ENCODE measurements at places on chromosomes 2 and 18. TPM values are rescaled to one million over a fixed set of nuclear protein-coding genes. Genes with fewer than 3 reads are reported as not detected.

ALPP gene
- not detected for total RNA-seq

SATB2 gene
- 1.1 TPM for total RNA-seq

LYPD1 gene
- 1.6 TPM for total RNA-seq

DNAJC5G gene
- not detected for total RNA-seq

CYP27A1 gene
- 4.9 TPM for total RNA-seq

MDH1B gene
- 0.76 TPM for total RNA-seq

ATOH8 gene
- 1.2 TPM for total RNA-seq

RTKN gene
- 18.3 TPM for total RNA-seq

TMEM87B gene
- 18.7 TPM for total RNA-seq

AGXT gene
- not detected for total RNA-seq

IFIH1 gene
- total RNA-seq: 10.3 TPM

VSNL1 gene
- total RNA-seq: 65.6 TPM

RAB6C gene
- not detected for total RNA-seq

IHH gene
- total RNA-seq: 0.08 TPM

SERPINB2 gene
- total RNA-seq: 139 TPM

SP5 gene
- total RNA-seq: 0.16 TPM

EDAR gene
- 4.8 TPM for total RNA-seq

PROKR1 gene
- total RNA-seq: not detected

RIT2 gene
- not detected for total RNA-seq

MORN2 gene
- 11.2 TPM for total RNA-seq

CENPA gene
- total RNA-seq: 10.2 TPM

SMIM21 gene
- total RNA-seq: not detected

SLC35F6 gene
- total RNA-seq: 42.7 TPM

DSEL gene
- 0.48 TPM for total RNA-seq

MYO7B gene
- total RNA-seq: 0.04 TPM

PSMA8 gene
- total RNA-seq: not detected

SNED1 gene
- 3.9 TPM for total RNA-seq

TNFRSF11A gene
- 5.7 TPM for total RNA-seq

STPG4 gene
- 0.16 TPM for total RNA-seq

SERPINB3 gene
- total RNA-seq: 879 TPM

MAP2 gene
- total RNA-seq: 6.4 TPM

Measured in esophagus mucosa (tissue), 1 donor.